ENCODE measurements at places on chromosomes 16 and 17. TPM values are rescaled to one million over a fixed set of nuclear protein-coding genes. Genes with fewer than 3 reads are reported as not detected.

NXN gene
- total RNA-seq: 25.2 TPM

TMEM238L gene
- total RNA-seq: not detected

PRSS8 gene
- total RNA-seq: 32.5 TPM

SPATA22 gene
- not detected for total RNA-seq

RGS9 gene
- total RNA-seq: 1.2 TPM

DNAAF8 gene
- total RNA-seq: 0.94 TPM

PDK2 gene
- total RNA-seq: 41.4 TPM

GRCh38 chr17:49369760-49370159, 7.7 kb upstream of the ZNF652 start:
- H3K4me3 ChIP-seq: no peak overlapping the region
- H3K27me3 ChIP-seq: no peaks in the 10 kb centered on the region
- DNase-seq: no peak

- peak; percentile 58 for DNase-seq
- no peak overlapping the region for H3K27ac ChIP-seq
- no peaks in the 10 kb centered on the region for H3K4me1 ChIP-seq
- no peaks in the 10 kb centered on the region for H3K36me3 ChIP-seq
Observed at GRCh38 chr17:77924757-77925336, 33.7 kb upstream of the TNRC6C start.

- H3K36me3 ChIP-seq: no peaks in the 10 kb centered on the region
- H3K4me3 ChIP-seq: no peak overlapping the region
- DNase-seq: no peak
- H3K4me1 ChIP-seq: no peaks in the 10 kb centered on the region
Observed at GRCh38 chr17:80980397-80981061, 11.1 kb upstream of the CHMP6 start.

- H3K4me1 ChIP-seq: peaks cover 7% of the 10 kb centered on the region
- no peak for DNase-seq
- H3K27me3 ChIP-seq: no peaks in the 10 kb centered on the region
- H3K36me3 ChIP-seq: no peaks in the 10 kb centered on the region
- no peak overlapping the region for H3K4me3 ChIP-seq
- H3K27ac ChIP-seq: no peak overlapping the region
Observed at GRCh38 chr16:75445298-75445697, 12.0 kb upstream of the CFDP1 start.

DNA sequence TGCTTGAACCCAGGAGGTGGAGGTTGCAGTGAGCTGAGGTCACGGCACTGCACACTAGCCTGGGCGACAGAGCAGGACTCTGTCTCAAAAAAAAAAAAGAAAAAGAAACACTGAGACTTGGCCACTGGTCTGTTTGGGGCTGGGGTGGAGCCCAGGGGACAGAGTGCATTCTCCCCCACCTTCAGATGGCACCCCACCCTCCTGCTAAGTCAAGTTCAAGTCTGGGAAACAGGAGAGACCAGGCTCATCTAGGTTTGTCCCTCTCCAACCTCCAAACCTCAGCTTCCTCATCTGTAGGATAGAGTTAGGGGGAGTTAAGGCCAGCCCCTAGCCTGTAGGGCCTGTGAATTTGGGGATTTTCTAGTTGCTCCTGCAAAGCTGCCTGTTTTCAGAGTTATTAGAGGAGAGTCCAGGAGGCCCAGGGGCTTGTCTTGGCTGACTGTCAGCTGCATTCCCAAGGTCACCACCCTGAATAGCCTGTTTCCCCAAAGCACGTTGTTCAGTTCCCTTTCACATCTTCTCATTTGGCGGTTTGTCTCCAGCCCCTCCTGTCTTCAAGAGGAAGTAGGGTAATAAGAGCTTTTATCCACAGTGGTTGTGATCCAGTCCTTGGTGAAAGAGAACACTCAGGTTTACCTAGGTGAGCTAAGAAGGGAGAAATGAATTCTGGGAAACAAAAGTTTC, 2.2 kb downstream of the MT3 start:
- DNase-seq: no peak
- no peaks in the 10 kb centered on the region for H3K27me3 ChIP-seq
- H3K4me1 ChIP-seq: peaks cover 3% of the 10 kb centered on the region
- H3K27ac ChIP-seq: no peak overlapping the region

DNA sequence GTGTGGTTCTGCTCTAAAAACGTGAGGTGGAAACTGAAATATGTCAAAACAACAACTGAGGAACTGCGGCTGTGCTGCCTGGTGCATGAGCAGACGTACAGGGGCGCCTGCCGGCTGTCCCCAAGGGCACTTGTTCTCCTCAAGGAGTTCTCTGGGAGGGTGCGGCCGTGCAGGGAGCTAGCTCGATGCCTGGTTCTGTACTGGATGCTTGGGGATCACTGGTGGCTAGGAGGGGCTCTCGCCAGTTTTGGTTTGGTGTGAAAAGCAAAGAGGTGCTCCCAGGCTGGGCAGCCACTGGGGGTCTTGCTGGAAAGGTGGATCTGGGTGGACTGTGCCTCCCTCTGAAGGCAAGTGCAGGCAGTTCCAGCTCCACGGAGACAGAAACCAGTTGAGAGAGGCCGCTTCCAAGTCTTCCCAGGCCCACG, 41.9 kb upstream of the ATP2A3 start:
- no peak overlapping the region for H3K27ac ChIP-seq
- H3K27me3 ChIP-seq: no peaks in the 10 kb centered on the region
- H3K4me1 ChIP-seq: no peaks in the 10 kb centered on the region
- DNase-seq: no peak

DNA sequence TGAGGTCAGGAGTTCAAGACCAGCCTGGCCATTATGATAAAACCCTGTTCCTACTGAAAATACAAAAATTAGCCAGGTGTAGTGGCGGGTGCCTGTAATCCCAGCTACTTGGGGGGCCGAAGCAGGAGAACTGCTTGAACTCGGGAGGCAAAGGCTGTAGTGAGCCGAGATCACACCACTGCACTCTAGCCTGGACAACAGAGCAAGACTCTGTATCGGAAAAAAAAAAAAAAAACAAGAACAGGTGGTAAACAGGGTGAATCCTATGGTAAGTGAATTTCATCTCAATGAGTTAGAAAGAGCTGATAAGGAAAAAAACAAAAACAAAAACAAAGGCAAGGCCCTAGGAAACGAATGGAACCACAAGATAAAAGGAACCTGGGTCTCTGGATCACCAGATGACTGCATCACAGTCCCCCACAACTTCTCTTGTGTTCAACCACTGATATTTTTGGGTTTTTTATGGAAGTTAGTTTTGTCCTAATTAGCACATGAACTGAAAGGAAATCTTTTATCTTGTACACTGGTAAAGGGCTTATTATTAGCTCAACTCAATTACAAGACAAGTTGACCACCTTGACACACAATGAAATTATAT, 21.0 kb downstream of the GLG1 start:
- H3K27ac ChIP-seq: no peak overlapping the region
- no peak overlapping the region for H3K4me3 ChIP-seq
- no peaks in the 10 kb centered on the region for H3K36me3 ChIP-seq
- no peak for DNase-seq

DNA sequence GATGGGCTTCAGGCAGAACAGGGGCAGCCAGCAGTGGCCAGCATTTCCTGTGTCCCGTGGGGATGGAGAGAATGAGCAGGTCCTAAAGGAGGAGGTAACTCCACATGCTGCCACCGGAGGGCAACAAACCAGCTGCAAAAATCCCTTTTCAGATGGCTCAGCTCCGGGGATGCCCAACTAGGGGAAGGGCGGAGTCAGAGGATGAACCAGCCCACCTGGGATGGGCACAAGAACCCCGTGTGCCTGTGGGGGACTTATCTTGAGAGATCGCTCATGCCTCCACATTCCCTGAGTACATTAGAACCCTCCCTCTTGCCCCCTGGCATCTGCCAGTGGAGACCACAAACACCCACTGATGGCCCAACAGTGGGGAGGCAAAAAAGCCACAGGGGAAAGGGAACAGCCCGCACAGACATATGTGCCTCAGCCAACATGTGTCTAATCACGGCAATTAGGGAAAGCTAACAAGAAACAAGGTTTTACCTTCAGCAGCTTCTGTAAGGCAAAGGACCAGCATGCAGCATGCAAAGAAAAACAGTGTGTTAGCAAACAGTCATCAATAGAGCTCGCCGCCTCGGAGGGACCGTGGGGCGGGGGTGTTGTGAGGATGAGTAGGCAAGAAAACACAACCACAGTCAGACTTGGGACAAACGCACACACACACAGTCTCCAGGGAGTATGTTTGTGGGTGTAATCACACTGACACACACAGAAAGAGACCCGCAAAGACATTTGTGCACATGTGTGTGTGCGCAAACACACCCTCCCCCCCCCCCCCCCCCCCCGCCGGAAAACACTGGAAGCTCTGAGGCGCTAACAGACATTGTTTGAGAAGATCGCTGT, 64.0 kb downstream of the MYO18A start:
- H3K4me3 ChIP-seq: no peak overlapping the region
- no peak overlapping the region for H3K27ac ChIP-seq
- peaks cover 13% of the 10 kb centered on the region for H3K4me1 ChIP-seq

GRCh38 chr17:18093616-18094408, 6.1 kb downstream of the DRG2 start:
- peaks cover 3% of the 10 kb centered on the region for H3K4me1 ChIP-seq
- H3K4me3 ChIP-seq: no peak overlapping the region
- DNase-seq: peak; percentile 36
- no peaks in the 10 kb centered on the region for H3K27me3 ChIP-seq

DNA sequence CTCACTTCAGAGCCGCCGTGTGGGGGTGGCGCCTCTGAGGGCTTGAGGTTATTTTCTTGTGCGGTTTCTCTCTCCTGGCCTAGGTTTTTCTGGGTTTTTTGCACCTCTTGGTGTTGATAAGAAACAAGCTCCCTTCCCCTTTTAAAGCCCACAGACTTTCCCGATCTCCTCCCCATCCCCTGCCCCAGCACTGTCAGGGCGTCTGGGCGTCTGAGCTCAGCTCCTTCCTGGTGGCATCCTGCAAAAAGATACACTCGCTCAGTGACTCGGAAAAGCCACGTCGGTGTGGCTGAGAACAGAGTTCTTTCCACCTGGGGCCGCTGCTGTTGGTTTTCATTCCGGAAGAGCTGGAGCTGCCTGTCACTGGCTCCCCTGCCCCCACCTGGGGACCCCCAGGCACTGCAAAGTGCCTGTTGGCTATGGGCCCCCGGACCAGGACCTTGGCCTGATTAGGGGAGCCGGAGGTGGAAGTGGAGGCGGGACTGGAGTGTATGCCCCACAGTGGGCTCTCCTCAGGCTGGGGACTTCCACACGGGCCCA, 14.5 kb downstream of the BAIAP2 start:
- H3K36me3 ChIP-seq: no peaks in the 10 kb centered on the region
- no peak overlapping the region for H3K4me3 ChIP-seq
- H3K4me1 ChIP-seq: peaks cover 5% of the 10 kb centered on the region
- H3K27me3 ChIP-seq: no peaks in the 10 kb centered on the region
- no peak for DNase-seq

- no peaks in the 10 kb centered on the region for H3K36me3 ChIP-seq
- H3K27ac ChIP-seq: no peak overlapping the region
- H3K4me1 ChIP-seq: no peaks in the 10 kb centered on the region
- H3K4me3 ChIP-seq: no peak overlapping the region
Observed at GRCh38 chr16:78503602-78504001, 404.1 kb downstream of the WWOX start.

- no peak for DNase-seq
- H3K4me3 ChIP-seq: no peak overlapping the region
- H3K27ac ChIP-seq: peak overlapping the region; percentile 63
- peaks cover 30% of the 10 kb centered on the region for H3K4me1 ChIP-seq
- H3K27me3 ChIP-seq: no peaks in the 10 kb centered on the region
Observed at GRCh38 chr17:59378675-59379074, 47.2 kb downstream of the YPEL2 start.

DNA sequence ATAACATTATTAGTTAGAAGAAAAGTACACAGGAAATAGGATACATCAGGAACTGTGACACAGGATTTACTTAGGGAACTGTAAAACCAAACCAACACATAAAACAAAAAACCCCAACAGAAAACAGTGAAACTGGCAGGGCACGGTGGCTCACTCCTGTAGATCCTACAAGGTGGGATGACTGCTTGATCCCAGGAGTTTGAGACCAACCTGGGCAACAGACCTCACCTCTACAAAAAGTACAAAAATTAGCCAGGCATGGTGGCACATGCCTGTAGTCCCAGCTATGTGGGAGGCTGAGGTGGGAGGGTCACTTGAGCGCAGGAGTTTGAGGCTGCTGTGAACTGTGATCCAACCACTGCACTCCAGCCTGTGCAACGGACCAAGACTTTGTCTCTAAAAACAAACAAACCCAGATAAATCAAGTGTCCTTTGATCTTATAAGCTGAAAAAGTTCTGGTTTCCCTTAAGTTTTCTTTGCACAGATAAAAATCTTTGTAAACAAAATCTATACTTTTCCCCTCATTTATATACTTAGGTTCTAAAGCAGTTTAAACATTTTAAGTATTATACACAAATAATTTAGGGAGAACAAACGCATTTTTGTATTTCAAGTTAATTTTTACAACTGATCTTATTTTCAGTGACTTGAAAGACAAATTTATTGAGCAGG, 111.5 kb upstream of the TOB1 start:
- H3K27ac ChIP-seq: no peak overlapping the region
- H3K36me3 ChIP-seq: peaks cover 70% of the 10 kb centered on the region
- H3K27me3 ChIP-seq: no peaks in the 10 kb centered on the region
- no peak overlapping the region for H3K4me3 ChIP-seq
- H3K4me1 ChIP-seq: no peaks in the 10 kb centered on the region

DNA sequence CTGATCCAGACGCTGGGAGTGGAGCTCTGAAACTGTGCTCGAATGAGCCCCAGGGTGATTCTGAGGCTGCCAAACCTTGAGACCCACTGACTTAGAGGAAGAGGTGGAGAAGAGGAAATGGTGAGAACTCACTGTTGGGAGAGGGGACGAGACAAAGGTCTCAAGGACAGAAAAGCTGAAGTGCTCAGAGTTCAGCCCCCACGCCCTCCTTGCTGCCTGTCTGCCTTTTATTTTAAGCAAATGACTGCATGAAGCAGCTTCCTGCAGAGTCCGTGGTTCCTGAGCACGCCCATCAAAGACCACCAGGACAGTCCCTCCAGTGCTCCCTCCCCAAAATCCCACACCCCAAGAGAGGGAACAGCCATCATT, 20.4 kb downstream of the COTL1 start:
- H3K4me1 ChIP-seq: peaks cover 6% of the 10 kb centered on the region
- H3K27me3 ChIP-seq: no peaks in the 10 kb centered on the region
- no peaks in the 10 kb centered on the region for H3K36me3 ChIP-seq
- DNase-seq: no peak
- H3K4me3 ChIP-seq: no peak overlapping the region

DNA sequence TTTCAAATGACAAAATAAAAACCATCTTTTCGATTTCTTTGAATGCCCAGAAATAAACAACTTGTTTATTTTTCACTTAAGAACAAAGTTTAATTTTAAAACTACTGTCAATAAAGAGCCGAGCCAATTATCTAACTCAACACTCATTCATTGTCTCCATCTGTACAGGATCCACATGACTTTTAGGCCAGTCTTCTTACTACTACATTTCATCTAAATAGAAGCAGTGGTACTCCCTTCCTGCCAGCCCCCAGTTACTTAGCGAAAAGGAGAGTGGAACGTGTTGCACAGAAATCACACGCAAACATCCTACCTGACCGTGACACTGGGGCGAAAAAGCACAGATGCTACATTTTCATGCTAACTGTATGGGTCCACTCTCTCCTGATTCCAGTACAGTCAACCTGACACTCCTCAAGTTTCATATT, 1.2 kb downstream of the GNA13 start:
- DNase-seq: no peak
- H3K4me3 ChIP-seq: peak overlapping the region; percentile 86
- H3K4me1 ChIP-seq: peaks cover 12% of the 10 kb centered on the region
- H3K27ac ChIP-seq: peak overlapping the region; percentile 99
